ENCODE measurements at places on chromosomes 6 and 20. TPM values are rescaled to one million over a fixed set of nuclear protein-coding genes. Genes with fewer than 3 reads are reported as not detected.

GRCh38 chr20:50915424-50915823 is 15.8 kb downstream of the ADNP start:
- no peak for DNase-seq

GRCh38 chr6:108714101-108714765 is 134.0 kb upstream of the ARMC2 start:
- no peak for DNase-seq

The SUMO4 gene
- 1.3 TPM for total RNA-seq

The MYCT1 gene
- total RNA-seq, result not detected

DNA sequence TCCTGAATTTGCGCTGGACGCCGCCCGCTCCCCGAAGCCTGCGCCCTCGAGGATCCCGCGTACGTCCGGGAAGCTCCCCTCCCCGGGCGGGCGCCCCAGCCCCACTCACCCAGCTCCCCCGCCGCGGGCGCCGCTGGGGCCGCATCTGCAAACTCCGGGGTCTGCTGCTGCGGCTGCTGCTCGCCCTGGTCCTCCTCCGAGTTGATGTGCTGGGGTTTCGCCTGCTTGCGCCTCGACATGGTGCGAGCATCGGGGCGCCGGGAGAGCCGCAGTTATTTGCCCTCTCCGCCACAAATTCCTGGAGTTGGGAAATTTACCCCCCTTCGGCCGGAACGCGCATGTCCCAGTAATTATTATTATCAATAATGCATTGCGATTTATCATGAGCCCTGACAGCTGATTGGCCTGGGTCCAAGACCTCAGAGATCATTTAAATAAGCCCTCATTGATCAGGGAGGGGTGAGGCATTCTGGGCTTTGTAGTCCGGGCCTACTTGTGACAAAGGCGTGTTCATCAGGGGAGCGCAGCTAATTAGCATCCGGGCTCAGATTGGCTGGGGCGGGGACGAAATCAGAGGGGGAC is at the start of gene SALL4:
TSS of gene SALL4 (minus strand) at position 352 of the 582 bp plus-strand sequence. CDS start at position 239, 113 bp downstream.
- DNase-seq, result peak; percentile 75

DNA sequence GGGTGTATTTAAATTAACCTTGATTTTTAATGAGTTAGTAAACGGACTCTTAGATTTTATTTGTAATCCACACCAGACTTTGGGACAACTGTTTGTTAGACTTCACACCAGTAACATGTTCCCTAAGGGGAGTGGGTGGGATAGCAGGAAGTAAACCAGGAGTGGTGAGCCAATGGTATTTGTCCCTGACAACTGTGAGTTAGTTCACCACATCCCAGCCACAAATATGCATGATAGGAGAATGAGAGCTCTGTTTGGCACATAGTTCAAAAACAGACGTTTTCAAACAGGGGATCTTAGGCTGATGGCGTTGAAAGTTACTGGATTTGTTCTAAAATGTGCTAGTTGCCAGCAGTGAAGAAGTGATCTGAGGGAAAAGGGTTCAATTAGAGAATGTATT is 18.7 kb upstream of the COL10A1 start:
- DNase-seq, result no peak

DNA sequence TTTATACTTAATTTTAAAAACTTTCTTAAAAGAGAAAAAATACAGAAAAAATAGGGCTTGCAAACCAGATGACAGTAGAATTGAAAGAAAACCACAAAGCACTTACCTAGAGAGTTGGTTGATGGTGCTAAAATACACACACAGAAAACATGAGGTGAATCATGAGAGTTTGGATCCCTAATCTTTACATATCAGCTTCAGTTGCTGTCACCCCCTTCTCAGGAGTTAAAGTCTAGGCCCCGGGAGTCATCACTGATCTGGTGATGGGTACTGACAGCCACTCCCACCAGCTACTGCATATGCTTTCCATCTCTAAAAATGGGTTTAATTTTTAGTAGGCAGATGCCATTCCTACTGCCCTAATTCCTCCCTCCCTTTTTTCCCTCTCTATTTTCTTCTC is 16.7 kb downstream of the TSBP1 start:
- DNase-seq, result no peak

- DNase-seq, result no peak
Observed at GRCh38 chr6:132142308-132142707, 191.1 kb upstream of the CCN2 start.

The CLIC5 gene
- total RNA-seq, result not detected

GRCh38 chr6:168498161-168498843 is 57.3 kb downstream of the SMOC2 start:
- DNase-seq, result no peak

The CLPSL1 gene
- total RNA-seq, result not detected
